ENCODE measurements at places on chromosomes 7 and 10.

GRCh38 chr10:96740579-96741281 is 20.4 kb upstream of the PIK3AP1 start:
- no peak for DNase-seq

- no peak for DNase-seq
Measured at GRCh38 chr10:126422567-126422966, 34.3 kb upstream of the ADAM12 start.

- no peak for DNase-seq
Measured at GRCh38 chr7:41118486-41118885, 584.4 kb downstream of the INHBA start.

DNA sequence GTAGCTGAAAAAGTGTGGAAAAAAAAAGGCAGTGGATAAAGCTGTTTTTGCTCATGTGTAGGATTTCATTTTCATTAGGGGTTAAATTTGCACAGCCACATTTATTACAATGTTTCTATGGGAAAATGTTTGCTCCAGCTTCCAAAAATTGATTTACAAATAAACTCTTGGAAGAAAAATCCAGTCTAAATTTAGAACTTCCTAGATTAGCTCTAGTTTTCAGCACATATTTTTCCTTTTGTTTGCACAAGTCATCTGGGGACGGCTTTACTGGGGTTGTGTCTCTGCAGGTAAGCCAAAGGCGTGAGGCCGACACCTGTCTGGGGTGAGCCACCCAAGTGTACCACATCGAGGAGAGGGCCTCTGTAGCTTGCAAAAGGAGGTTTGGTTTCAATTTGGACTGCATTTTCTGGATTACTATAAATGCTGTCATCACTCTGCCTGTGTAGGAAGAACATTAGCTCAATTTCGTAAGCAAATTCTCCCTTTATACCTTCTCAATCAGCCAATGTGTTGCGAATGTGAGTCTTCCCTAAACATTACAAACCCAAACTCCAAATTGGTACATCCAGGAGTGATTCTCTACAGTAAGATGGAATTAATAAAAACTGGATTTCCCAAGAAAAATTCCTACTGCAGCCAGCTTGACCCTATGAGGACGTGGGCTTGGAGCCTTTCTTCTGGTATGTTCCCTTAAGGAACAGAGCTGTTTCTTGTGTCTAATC is 89.5 kb upstream of the ZNF438 start:
- DNase-seq = no peak

- DNase-seq = no peak
Measured at GRCh38 chr10:124217906-124218804, 124.8 kb upstream of the CHST15 start.

GRCh38 chr7:55249332-55249731 is 115.8 kb upstream of the LANCL2 start:
- no peak for DNase-seq

DNA sequence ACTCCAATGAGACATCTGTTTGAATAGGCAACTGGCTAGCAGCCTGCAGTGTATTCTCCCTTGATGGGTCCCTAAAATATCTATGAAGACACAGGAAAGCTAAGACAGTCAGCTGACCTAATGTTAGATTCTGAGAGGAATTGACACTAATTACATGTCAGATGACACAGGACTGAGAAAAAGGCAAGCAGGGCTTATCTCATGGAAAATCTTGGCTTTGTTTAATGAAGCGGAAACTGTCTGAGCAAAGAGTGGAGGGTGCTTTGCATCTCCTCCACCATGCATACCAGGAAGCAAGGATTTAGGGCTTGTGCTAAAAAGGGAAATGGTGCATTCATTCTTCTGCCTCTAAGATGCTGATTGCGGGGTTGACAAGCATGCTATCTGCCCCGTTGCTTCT is 135.5 kb upstream of the GLI3 start:
- no peak for DNase-seq
